ENCODE measurements at places on chromosomes 5 and 9. TPM values are rescaled to one million over a fixed set of nuclear protein-coding genes. Genes with fewer than 3 reads are reported as not detected.

DNA sequence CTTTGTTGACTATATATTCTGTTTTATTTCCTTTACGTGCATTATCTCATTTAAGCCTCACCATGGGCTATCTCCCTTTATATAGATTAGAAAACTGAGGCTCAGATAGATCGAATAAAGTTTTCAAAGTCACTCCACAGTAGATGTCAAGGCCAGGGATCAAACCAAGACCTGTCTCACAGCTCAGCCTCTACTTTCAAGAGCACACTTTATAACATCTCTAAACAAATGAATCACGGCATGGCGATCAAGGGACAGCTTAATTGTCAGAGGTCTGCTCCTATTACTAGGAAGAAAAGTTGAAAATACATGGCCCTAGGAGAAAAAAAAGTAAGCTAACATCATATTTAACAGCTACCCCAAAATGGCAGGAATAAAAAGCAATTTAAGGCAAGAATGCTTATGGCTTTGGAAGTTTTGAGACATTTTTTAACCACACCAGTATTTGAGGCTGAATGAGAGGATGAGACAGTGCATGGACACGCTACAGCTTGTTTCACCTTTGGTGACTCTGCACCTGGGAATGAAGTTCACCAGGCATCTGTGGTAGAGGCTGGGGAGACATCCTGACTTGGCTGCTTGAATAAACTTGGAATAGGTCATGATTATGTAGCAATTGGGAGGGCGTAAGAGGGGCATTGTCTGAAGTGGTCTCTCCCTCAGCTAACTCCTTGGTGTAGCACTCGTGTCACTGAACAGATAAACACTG is 486.8 kb upstream of the WWC1 start:
- DNase-seq: no peak

The DBN1 gene
- 41.5 TPM for total RNA-seq

The ZFP2 gene
- 3.0 TPM for total RNA-seq

DNA sequence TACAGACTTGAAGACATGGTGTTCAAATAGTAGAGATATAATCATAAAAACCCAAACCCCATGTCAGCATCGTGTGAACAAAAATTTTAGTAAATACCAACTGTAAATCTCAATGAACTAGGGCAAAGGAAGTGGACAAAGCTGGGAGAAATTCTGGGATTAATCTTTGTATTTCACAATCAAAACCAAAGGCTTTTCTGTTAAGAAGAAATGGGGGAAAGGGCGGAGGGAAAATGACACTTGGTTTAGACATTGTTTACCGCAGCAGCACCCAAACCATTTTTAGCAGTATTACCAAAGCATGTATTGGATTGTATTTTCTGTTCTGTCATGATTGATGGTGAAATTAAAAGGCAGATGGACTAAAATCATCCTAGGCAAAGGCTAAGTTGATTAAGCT is 134.2 kb upstream of the PRSS3 start:
- no peak for DNase-seq

DNA sequence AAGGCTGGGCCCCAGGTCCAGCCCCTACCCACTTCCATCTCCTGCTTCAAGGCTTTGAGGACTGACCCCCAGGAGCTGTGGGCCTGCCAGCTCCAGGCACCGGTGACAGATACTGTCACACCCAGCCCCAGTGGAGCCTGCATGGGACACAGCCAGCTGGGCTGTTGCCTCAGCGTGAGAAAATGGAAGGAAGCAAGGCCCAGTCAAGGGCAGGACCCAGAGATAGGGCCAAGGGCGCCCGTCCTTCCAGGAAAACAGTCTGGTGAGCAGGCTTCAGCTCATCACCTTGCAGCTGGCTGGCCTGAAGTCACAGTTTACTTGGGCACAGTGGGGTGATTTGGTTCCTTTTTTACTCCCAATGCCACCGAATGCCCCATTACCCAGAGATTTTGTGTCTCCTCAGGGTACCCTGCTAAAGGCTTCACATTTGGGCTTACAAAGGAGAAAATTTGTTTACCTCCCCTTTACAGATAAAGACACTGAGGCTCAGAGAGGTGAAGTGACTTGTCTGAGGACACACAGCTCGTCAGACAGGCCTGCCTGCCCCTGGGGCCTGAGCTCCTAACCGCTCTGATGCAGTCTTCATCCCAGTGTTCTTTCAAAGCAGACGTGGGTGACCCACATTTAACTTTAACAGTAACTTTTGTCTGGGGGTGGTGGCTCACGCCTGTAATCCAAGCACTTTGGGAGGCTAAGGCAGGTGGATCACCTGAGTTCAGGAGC is 21.5 kb upstream of the WDR38 start:
- no peak for DNase-seq

The CER1 gene
- not detected for total RNA-seq

The FGD3 gene
- total RNA-seq: 55.4 TPM

GRCh38 chr5:65926893-65927292 is 518 bp downstream of the ERBIN start:
- DNase-seq: no peak

DNA sequence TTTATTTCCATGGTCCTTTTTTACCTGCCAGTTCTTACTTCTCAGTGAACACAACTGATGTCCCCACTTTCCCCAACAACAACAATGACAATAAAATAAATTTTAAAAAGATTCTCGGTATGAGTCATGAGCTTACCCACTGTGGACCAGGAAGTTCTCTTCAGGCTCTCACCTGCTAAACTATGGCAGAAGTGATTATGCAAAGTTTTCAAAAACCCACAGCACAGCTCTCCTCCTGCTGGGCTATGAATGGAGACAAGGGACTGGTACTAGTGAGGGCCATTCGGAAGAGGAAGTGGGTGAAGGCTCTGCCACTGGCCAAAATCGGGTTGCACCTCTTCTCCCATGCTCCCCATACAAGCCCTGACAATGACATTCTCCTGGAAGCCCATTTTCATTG is 429.4 kb downstream of the PIK3R1 start:
- no peak for DNase-seq

DNA sequence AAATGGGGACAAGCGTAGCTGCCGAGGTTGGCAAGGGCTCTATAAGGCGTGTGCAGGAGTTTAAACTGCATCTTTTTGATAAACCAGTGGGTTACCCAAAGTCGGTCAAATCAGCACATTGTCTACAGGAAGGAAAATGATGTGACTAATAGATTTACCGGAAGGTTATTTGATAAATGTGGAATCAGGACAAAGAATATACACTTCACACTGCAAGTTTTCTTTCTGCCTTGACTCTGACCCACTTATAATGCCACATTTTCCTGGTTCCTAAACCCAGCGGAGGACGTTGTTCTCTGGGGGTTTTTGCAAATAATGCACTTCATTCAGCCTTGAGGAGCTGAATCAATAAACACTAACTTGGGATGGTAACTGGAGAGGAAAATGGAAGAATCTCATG is 76.8 kb downstream of the TTLL11 start:
- no peak for DNase-seq

DNA sequence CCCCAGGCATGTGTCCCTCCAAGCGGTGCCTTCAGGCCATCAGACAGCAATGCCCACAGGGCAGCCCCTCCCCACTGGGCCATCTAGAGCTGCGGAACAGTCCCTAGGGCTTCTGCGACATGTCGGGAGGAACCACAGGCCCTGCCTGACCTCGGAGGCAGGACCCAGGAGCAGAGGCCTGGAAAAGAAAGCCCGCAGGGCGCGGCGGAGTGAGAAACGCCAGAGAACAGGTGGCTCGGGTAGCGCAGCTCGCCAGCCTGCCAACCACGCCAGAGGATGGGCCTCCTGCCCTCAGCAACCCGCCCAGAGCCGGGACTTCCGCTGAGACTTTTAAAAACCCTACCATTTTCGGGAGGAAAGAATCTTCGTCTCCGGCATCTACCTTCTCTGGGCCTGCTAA is 715 bp downstream of the LCN8 start:
- DNase-seq: no peak

- DNase-seq: no peak
Observed at GRCh38 chr5:58902765-58903164, 319.9 kb downstream of the RAB3C start.

DNA sequence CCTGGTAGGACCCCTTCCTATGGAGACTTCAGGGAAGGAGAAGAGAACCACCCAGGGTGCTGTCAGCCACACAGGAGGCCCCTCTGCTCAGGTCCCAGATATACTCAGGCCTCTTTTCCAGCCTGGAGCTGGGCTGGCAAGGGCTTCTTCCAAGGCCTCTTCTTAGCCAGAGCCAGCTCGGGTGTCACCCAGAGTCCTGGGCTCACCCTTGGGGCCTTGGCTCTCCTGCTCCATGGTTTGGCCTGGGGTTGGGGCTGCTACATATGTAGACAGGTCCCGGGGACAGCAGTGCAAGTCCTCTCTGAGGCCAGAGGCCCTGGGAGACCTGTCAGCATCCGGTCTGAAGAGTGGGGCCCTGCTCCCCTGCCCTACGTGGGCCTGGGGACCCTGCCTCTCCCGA is 22.8 kb downstream of the PAEP start:
- DNase-seq: no peak

The C7 gene
- total RNA-seq: 209 TPM

- DNase-seq: no peak
Observed at GRCh38 chr9:129336601-129337331, 158.7 kb upstream of the IER5L start.

Data from ureter (tissue), 1 donor.